ENCODE measurements at places on chromosomes 2 and 18. TPM values are rescaled to one million over a fixed set of nuclear protein-coding genes. Genes with fewer than 3 reads are reported as not detected.
A peak's percentile ranks its signal among the peaks of the same experiment; 100 is the strongest.

DNA sequence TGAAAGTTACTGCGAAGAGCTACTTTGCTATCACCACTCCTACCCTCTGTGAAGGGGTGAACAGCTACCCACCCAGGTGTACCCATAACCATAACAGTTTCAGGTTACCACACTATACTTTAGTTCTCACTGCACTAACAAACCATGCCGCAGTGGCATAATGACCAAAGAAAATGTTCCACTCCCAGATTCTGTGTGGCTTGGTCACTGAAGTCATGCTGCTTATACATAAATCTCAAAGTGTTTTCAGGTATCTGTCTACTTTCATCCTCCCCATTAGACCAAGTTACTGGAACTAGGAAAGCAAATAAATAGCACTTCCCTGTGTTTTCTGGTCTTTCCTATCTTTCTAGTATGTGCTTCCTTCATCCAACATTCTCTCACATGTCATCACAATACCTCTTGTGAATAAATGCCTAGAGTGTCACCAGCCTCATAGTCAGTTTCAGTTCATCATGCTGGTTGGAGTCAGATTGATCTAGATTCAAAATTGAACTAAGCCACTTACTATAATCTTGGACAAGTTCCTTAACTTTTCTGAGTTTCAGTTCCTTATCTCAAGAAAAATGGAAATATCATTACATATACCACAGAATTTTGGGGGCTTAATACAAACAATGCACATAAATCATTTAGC lies 293.6 kb downstream of the FSIP2 start:
- peaks cover 7% of the 10 kb centered on the region for H3K4me1 ChIP-seq
- no peaks in the 10 kb centered on the region for H3K27me3 ChIP-seq
- no peak overlapping the region for H3K4me3 ChIP-seq
- DNase-seq = no peak

- H3K4me1 ChIP-seq = no peaks in the 10 kb centered on the region
- H3K4me3 ChIP-seq = no peak overlapping the region
- H3K27ac ChIP-seq = no peak overlapping the region
These were observed 32.9 kb upstream of the SYT4 start for GRCh38 chr18:43310239-43310638.

DNA sequence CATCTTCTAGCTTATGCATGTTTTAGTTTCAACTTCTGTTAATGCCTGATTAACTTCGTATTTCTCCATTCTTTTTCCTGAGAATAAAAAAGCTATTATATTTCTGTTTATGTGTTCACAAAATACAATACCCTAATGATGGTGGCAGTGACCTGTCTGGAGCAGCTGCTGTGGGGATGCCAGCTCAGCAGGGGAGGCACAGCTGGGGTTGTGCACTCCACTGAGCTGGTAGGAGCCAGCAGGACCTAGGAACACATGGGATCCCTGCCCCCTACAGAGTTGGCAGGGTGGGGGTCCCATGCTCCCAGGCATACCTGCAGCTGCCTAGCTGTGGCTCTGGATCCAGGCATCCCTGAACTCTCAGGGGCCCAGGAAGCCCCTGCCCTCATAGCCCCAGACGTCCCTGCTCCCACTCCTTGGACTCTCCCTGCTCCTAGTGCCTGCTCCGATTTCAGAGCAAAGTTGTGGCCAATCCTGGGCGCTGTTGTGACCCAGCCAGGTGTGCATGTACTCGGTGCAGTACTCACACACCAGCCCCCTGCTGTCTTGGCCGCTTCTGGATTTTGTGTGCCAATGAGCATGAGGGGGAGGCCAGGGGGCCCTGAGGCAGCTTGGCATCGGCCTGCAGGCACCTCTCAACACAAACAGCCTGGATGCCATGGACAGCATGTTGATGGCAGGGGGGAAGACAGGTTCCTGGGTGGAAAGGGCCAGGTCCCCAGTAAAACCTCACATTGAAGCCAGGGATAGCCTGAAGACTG lies 546.0 kb downstream of the ZNF804A start:
- no peaks in the 10 kb centered on the region for H3K27me3 ChIP-seq
- H3K36me3 ChIP-seq = no peaks in the 10 kb centered on the region
- no peaks in the 10 kb centered on the region for H3K4me1 ChIP-seq
- H3K4me3 ChIP-seq = no peak overlapping the region
- H3K27ac ChIP-seq = no peak overlapping the region

DNA sequence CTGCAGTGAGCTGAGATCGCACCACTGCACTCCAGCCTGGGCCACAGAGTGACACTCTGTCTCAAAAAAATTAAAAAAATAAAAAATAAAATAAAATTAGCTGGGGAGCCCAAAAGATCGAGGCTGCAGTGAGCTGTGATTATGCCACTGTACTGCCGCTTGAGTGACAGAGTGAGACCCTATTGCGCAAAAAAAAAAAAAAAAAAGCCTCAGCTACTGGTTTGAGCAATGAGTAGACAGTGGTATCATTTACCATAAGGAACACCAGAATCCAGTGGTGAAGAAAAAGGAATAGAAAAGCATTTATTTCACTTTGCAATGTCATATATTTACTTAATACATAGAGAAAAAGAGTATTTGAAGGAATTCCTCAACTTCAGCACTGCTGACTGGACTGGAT lies 3.0 kb downstream of the SAP130 start:
- no peak overlapping the region for H3K27ac ChIP-seq
- H3K27me3 ChIP-seq = no peaks in the 10 kb centered on the region
- H3K4me3 ChIP-seq = no peak overlapping the region
- DNase-seq = no peak
- peaks cover 24% of the 10 kb centered on the region for H3K36me3 ChIP-seq
- H3K4me1 ChIP-seq = peaks cover 18% of the 10 kb centered on the region

DNA sequence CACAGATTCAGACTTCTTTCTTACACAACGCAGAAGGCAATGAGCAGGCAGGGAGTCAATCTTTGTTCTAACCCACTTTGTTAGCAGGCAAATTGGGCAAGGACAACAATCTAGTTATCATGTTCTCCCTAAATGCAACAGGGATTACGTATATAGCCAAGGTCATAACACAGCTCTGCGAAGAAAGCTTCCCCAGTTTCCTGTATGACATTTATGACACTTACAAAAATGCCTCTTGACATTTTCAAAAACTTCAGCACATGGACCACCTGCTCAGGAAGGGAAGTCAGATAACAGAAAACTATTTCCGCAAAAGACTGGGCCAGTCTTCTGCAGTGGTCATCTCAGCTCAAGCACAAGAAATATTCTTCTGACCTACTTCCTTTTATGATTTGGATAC lies 106.1 kb downstream of the IRS1 start:
- no peak overlapping the region for H3K4me3 ChIP-seq
- H3K27ac ChIP-seq = no peak overlapping the region

- DNase-seq = no peak
- H3K4me1 ChIP-seq = peaks cover 82% of the 10 kb centered on the region
- H3K4me3 ChIP-seq = peak overlapping the region; percentile 64
These were observed 10.6 kb upstream of the WIPF1 start for GRCh38 chr2:174607989-174608865.

- no peaks in the 10 kb centered on the region for H3K36me3 ChIP-seq
- no peak overlapping the region for H3K27ac ChIP-seq
- H3K4me3 ChIP-seq = no peak overlapping the region
- no peak for DNase-seq
These were observed 41.2 kb downstream of the ASAP2 start for GRCh38 chr2:9247786-9248185.

DNA sequence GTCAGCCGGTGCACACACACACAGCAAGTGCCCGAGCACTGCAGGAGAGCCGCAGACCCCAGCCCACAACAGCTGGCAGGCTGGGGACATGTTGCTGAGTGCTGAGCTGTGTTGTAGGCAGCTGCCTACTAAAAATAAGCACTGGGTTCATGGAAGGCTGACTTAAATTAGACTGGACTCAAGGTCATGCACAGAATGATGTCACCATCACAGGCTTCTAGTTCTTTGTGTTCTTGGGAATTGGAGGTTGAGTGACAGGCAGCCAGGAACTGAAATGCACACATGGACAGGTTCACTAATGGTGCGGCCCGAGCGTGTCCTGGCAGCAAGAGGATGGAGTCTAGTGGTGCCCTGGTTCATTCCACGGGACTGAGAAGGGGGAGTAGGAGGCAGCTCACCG lies 71.3 kb downstream of the VWA3B start:
- no peak overlapping the region for H3K27ac ChIP-seq
- no peaks in the 10 kb centered on the region for H3K27me3 ChIP-seq
- no peaks in the 10 kb centered on the region for H3K4me1 ChIP-seq
- H3K36me3 ChIP-seq = no peaks in the 10 kb centered on the region
- no peak overlapping the region for H3K4me3 ChIP-seq

GRCh38 chr2:232761301-232761907 lies 15.0 kb downstream of the KCNJ13 start:
- no peaks in the 10 kb centered on the region for H3K4me1 ChIP-seq
- H3K27ac ChIP-seq = no peak overlapping the region
- H3K36me3 ChIP-seq = peaks cover 67% of the 10 kb centered on the region
- no peaks in the 10 kb centered on the region for H3K27me3 ChIP-seq
- DNase-seq = no peak

DNA sequence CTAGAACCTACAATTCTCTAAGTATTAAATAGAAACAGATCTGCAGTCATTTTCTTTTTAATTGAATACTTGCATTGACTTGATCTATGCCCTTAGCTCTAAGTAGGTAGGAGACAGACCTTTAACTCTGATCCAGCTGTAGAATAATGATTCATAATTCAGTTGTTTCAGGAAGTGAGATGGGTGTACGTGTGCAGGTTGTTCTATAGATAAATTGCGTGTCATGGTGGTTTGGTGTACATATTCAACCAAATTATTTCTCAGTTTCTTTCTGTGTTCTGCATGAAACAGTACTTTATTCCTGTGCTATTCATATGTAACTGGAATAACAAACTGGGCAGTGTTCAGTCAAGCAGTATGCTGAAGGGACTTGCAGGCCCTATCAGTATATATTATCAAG lies 34.3 kb upstream of the CD226 start:
- peaks cover 4% of the 10 kb centered on the region for H3K4me1 ChIP-seq
- H3K27me3 ChIP-seq = no peaks in the 10 kb centered on the region
- H3K27ac ChIP-seq = no peak overlapping the region
- peaks cover 14% of the 10 kb centered on the region for H3K36me3 ChIP-seq
- no peak for DNase-seq

DNA sequence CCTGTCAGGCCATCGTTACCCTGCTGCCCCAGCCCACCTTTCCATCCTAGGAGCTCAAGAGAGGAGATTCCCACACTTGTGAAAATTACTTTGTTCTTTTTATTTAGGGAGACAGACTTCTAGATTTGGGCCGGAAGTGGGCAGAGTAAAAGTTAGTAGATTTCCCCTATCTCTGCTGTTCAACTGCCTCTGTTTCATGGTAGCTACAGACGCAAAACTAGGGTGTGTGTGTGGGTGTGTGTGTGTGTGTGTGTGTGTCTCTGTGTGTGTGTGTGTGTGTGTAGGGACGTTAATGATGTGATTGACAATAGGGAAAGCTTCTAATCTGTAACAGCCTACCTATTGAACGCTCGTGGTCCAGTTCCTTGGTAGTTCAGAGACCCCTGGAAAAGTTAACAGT lies 438 bp downstream of the PSMA8 start:
- H3K4me3 ChIP-seq = peak overlapping the region; percentile 83
- peaks cover 4% of the 10 kb centered on the region for H3K4me1 ChIP-seq
- no peak for DNase-seq

DNA sequence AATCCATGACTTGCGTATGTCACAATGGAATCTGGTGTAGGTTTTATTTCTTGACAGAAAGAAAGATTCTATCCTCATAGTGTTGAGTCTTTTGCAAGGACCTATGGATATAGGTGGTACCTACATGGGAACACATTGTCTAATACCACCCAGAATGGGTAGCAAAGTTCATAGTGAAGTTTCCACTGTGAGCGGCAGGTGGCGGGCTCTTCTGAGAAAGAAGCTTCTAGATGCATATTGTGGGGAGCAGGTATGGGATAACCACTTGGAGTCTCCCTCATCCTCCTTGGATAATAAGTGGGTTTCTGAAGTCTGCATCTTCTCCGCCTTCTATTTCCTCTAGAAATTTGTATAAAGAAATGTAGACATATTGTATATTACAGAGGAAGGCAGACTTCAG lies 44.9 kb downstream of the LINC00305 start:
- H3K36me3 ChIP-seq = no peaks in the 10 kb centered on the region
- no peak overlapping the region for H3K27ac ChIP-seq
- peaks cover 4% of the 10 kb centered on the region for H3K27me3 ChIP-seq
- peaks cover 3% of the 10 kb centered on the region for H3K4me1 ChIP-seq
- DNase-seq = no peak
- no peak overlapping the region for H3K4me3 ChIP-seq

DNA sequence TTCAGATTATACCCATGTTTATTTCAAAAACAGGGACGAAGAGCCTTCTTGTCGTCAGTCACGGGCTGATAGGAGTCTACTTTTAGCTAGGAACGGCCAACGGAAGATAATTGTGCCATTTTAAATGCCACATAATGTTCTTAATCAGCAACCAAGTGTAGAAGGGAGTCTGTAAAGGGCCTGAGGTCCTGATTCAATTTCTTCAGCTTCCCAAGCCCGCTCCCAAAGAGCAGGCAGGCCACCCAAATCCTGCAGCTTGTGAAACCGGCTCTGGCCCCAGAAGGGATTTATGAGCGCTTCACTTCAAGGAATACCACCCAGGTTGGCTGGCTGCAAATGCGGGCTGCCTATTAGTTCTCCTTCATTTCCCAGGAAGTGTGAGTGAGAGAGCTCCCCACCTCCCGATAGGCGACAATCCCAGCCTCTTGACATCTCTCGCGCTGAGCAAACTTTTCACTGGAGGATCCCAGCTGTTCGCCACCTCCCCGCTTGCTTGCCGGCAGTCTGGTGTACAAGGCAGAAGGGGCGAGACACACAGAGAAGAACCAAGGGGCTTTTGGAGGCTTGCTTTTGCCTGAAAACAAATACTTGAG lies 272.9 kb downstream of the CDH20 start:
- H3K36me3 ChIP-seq = no peaks in the 10 kb centered on the region
- peaks cover 2% of the 10 kb centered on the region for H3K27me3 ChIP-seq

DNA sequence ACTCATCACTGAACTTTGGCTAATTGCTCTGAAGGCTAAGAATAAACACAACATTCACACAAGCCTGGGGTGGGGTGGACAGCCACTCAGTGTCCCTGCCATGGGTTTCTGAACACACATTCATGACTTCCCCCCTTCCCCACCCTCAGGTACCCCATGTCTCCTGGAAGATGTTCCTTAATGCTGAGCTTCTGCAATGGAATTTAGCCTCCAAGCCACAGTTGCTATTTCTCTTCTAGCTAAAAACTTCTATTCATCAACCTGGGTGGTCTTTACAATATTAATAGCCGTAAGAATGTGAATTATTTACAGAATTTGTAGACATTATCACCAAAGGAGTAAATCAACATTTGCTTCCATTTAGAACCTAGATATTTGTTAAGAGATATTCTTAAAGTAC lies 175.1 kb downstream of the ACKR3 start:
- no peaks in the 10 kb centered on the region for H3K4me1 ChIP-seq
- no peak overlapping the region for H3K27ac ChIP-seq
- no peak for DNase-seq
- H3K36me3 ChIP-seq = no peaks in the 10 kb centered on the region
- peaks cover 5% of the 10 kb centered on the region for H3K27me3 ChIP-seq

The RAX gene
- not detected for total RNA-seq

The ZBTB7C gene
- total RNA-seq = not detected

The DCDC2C gene
- total RNA-seq = not detected

The TBC1D8 gene
- 4.7 TPM for total RNA-seq

The SEMA4C gene
- total RNA-seq = 0.55 TPM

The YES1 gene
- total RNA-seq = 0.35 TPM

The KIAA2012 gene
- total RNA-seq = not detected

The IL1RN gene
- total RNA-seq = not detected

The SLC9A4 gene
- total RNA-seq = 0.05 TPM
